Stimulated activated CD8-positive, alpha-beta memory T cell treated with anti-CD3 and anti-CD28 coated beads, Interleukin-12 subunit alpha, Interleukin-12 subunit beta, amount 100 ng/mL, for 1 hour (primary cell): ENCODE measurements at places on chromosomes 16 and 17.

GRCh38 chr16:64159976-64160375 lies 961.9 kb downstream of the CDH11 start:
- no peak for DNase-seq

- DNase-seq, result no peak
These were observed 25.5 kb upstream of the CIITA start for GRCh38 chr16:10851512-10851911.

DNA sequence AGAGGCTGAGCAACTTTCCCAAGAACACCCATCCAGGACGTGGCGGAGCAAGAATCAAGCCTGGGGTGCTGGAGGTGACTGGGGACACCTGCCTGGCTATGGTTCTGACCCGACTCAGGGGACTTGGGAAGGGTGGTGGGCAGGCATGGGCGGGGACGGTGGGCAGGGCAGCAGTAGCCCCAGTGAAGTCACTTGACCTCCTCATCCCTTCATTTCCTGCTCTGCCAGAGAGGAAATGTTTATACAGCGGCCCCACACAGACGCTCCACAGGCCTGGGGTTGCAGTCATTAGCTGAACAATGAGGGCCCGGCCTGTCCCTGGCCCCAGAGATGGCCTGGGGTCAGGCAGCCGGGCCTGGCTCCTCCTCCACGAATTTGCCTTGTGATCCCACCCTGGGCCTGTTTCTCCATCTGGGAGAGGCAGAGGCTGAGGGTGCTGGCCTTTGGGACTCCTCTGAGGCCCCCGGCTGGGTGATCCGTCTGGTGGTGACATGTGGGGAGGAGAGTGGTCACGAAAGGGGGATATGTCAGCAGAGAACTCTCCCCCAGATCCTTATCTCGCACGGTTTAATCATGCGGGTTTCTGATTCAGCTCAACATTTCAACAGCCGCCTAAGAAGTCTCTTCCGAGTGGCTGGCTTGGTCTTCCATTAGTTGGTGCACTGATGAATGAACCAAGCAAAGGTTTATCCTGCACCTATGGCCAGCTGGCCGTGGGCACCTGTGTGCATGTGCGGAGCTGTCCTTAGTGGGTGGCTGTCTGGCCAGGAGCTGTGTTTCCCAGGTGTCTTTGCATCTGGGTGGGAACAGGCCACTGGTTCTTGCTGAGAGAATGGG lies 175.9 kb downstream of the IRF8 start:
- DNase-seq, result no peak

DNA sequence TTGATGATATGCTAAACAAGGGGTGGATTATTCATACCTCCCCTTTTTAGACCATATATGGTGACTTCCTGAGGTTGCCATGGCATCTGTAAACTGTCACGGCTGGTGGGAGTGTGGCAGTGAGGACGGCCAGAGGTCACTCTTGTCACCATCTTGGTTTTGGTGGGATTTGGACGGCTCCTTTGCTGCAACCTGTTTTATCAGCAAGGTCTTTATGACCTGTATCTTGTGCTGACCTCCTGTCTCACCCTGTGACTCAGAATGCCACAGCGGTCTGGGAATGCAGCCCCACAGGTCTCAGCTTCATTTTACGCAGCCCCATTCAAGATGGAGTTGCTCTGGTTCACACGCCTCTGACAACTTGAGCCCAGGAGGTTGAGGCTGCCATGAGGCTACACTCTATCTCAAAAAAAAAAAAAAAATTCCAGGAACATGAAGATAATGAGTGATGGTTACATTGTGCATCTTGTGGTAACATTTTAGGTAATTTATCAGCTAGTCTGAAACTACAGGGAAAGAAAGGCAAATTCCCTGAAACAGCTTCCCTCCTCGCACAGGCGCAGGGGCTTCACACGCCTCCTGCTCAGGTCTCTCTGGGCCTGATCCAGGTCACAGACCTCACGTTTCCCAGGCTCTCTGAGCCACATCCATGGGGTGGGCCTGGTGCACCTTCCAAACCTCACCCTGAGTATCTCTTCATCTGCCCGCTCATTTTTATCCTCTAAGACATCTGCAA lies 15.3 kb upstream of the UBE2I start:
- no peak for DNase-seq

GRCh38 chr17:73043686-73044581 lies 48.6 kb downstream of the SLC39A11 start:
- no peak for DNase-seq

DNA sequence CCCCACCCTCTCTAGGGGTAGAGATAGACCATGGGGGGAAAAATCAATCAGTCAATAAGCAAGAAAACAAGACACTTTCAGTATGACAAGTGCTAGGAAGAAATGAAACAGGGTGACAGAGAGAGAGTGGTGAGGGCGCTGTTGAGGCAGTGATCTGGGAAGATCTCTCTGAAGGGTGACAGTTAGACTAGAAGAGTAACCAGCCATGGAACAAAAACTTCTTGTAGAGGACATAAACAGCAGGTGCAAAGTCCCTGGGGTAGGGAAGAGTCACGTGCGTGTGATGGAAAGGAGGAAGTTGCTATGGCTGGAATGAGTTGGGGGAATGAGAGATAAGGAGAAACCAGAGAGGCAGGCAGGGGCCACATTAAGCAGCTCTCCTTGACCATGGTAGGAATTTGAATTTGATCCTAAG lies 16.8 kb upstream of the EMP2 start:
- no peak for DNase-seq

DNA sequence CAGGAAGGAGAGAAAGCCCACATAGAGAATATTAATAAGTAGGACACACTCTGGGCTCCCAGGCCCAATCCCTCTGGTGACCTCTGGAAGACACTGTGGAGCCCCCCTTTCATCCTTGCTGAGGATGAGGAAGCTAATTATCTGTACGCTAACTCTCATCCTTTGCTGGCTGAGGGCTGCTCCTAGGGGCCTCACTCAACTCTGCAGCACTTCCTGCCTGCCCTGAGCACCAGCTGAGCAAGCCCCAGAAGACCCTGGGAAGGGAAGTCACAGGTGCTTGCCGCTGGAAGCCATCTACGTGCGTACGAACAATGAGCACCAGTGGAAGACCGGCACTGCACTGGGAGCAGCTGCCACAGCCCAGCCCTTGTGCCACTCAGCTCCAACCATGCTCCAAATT lies 145.8 kb upstream of the CDH5 start:
- no peak for DNase-seq

DNA sequence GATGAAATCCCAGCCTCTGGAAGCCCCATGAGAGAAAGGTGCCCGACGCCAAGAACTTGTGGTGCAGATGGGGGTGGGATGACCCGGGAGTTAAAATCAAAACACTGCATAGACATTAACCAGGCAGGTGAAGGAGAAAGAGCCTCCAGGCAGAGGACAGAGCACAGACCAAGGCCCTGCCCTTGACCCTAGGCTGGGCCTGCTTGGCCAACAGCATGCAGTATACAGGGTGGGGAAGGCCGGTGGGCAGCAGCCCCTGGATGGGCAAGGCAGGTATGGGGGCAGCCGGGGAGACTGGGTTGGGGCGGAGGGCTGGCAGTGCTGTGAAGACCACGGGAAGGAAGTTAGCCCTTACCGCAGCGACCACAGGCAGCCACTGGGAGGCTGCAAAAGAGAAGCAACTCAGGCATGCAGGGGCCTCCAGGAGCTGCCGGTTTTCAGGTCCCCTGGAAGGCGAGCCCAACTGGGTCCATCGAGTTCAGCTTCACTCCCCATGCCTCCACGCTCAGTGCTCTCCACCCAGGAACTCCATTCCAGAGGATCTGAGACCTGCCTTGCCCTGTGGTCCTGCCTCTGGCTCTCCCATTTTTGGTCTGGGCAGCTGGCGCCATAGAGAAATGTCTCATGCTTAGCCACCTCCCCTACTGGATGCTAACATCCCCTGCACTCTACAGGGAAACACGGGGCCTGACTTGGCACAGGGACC lies 81.2 kb downstream of the C16orf95 start:
- no peak for DNase-seq

DNA sequence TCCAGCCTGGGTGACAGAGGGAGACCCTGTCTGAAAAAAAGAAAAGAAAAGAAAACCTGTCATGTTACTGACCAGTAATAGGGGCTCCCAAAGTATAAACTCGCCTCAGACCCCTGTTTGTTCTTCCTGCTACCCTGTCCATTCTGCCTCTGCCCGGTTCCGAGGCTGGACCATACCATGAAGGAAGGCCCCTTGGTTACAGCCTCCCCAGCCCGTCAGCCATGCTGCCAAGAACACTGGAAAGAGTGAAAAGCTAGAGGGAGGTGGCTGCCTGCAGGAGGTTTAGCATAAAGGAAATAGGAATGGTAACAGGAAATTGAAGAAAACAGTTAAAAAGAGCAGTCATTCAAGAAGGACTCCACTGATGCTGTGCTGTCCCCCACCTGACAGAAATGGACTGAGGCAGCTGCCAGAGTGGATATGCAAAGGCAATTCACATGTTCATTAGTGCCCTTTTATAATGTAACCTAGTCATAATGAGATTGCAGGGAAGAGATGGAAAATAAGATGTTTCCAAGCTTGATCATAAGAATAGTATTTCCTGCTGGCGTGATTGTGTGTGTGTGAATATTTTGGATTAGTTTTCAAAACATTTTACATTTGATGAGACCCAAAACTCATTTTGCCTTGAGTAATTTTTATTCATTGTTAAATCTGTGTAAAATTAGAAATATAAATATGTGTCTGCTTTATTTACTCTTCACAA lies 102.6 kb downstream of the GOSR1 start:
- no peak for DNase-seq

- no peak for DNase-seq
These were observed 185.5 kb downstream of the FOXL1 start for GRCh38 chr16:86763819-86764218.

DNA sequence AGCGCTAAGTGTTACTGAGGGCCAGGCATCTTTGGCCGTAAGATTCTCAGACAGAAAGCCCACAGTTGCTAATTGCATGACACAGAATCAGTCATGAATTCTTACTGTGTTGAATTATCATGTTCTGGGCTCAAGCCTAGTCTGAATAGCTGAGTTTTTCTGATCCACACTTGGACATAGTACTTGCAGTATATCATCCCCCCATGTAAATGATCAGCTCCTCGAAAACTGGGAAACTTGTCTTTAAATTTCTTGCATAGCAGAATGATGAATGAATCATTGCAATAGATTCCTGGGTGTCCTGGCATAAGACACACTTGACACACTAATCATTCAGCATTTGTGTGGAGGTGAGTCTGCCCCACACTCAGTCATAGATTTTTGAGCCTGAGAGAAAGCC lies 2.2 kb downstream of the MLYCD start:
- no peak for DNase-seq

DNA sequence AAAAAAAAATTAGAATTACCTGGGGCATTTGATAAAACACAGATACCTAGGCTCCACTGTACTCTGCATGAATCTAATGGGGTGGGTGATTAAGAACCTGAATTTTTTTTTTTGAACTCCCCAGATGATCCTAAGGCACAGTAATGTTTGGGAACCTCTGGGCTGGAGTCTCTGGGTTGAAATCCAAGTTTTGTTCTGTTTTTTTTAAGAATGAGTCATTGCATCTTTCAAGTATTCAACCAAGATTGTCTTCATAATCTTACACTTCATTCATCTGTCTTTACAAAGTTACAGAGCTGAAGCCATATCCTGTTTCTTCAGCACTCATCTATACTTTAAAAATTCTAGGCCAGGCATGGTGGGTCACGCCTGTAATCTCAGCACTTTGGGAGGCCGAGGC lies 52.6 kb downstream of the PIGL start:
- no peak for DNase-seq

- DNase-seq, result no peak
These were observed 527 bp downstream of the SIAH1 start for GRCh38 chr16:48384520-48385252.

DNA sequence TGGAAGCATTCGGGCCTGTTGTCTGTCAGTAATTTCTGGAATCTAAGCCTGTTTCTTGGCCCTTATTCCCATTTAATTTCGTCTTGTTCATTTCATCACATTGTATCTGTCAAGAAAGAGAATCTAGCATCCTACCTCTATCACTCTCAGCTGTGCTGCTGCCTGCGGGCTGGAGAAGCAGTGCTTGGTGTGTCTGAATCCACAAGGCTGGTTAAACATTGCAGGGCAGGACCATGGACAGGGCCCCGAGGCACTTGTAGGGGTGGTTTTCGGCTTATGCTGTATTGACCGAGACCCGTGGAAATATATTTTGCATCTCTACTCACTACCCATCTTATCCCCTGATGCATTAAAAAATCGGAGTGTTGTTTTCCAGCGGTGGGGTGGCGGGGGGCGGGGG lies 3.1 kb downstream of the RAB11FIP4 start:
- no peak for DNase-seq

DNA sequence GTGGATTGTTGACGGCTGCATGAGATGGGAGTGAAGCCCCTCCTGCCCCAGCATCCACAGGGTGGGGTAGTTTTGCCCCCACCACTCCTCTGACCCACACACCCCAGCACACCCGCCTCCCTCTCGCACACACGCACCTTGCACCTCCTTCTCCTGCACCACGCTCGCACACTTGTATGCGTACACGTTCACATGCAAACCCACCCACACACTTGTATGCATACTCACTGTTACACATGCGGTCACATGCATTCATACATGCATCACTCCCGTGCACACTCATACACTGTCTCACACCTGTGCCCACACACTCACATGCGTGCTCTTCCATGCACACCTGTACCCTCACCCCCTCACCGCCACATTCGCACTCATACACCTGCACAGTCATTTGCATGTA lies 70.5 kb upstream of the CIBAR2 start:
- DNase-seq, result no peak

- DNase-seq, result no peak
These were observed 118.6 kb downstream of the TANGO6 start for GRCh38 chr16:68961778-68962402.

- DNase-seq, result no peak
These were observed 50.5 kb downstream of the SEC14L1 start for GRCh38 chr17:77191244-77191643.

GRCh38 chr16:90033387-90033786 lies 14.1 kb upstream of the DBNDD1 start:
- no peak for DNase-seq

- DNase-seq, result no peak
These were observed 313.7 kb downstream of the SEC14L1 start for GRCh38 chr17:77454242-77455095.

- DNase-seq, result no peak
These were observed 1096.1 kb upstream of the EEF2KMT start for GRCh38 chr16:6193718-6194117.

- no peak for DNase-seq
These were observed 177.0 kb downstream of the IRF8 start for GRCh38 chr16:86075839-86076440.
